Esophagus squamous epithelium (tissue), 5 donors: ENCODE measurements at places on chromosomes 11 and 22.

- no peak for DNase-seq
These were observed 72.9 kb downstream of the PIWIL4 start for GRCh38 chr11:94639901-94640721.

- DNase-seq = no peak
These were observed 155.7 kb downstream of the CWF19L2 start for GRCh38 chr11:107301878-107302277.

- DNase-seq = no peak
These were observed 5.8 kb upstream of the JAM3 start for GRCh38 chr11:134063124-134063495.

GRCh38 chr11:72257570-72257969 is 13.6 kb upstream of the PHOX2A start:
- DNase-seq = no peak

DNA sequence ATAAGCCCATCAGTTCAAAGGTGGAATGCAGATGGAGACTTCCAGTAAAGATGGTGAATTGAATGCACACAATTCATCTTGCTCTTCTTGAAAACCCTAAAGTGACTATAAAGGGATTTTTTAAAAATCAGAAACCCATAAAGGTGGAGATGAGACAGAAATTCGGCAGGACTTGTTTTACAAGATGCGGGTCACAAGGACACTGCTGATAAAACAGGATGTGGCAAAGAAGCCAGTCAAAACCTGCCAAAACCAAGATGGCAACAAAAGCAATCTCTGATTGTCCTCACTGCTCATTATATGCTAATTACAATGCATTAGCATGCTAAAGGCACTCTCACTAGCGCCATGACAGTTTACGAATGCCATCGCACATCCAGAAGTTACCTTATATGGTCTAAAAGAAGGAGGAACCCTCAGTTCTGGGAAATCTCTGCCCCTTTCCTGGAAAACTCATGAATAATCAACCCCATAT is 137.1 kb downstream of the NECTIN1 start:
- DNase-seq = no peak

- no peak for DNase-seq
These were observed 53.7 kb downstream of the UBASH3B start for GRCh38 chr11:122709039-122709760.

GRCh38 chr22:34877506-34877905 is 188.5 kb upstream of the ISX start:
- no peak for DNase-seq
